Keratinocyte (primary cell): ENCODE measurements at places on chromosomes 4 and X.

DNA sequence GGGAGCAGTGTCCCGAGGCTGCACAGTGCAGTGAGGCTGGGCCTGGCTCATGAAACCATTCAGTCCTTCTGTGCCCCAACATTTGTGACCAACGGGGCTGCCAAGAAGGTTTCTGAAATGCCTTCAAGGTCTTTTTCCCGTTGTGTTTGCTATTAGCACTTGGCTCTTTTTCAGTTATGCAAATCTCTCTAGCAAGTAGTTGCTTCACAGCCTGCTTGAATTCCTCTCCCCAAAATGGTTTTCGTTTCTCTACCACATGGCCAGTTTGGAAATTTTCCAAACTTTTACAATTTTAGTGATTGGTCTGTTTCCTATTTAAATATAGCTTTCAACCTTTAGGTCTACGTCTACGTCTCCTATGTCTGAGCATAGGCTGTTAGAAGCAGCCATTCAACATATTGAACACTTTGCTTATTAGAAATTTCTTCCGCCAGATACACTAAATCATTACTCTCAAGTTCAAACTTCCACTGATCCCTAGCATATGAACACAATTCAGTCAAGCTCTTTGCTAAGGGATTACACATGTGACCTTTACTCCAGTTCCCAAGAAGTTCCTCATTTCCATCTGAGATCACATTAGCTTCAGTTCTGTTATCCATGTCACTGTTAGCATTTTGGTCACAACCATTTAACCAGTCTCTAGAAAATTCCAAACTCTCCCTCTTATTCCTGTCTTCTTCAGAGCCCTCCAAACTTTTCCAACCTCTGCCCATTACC lies 901.8 kb downstream of the GLUD2 start:
- no peak overlapping the region for H3K27ac ChIP-seq
- DNase-seq, result no peak
- H3K4me3 ChIP-seq, result no peak overlapping the region
- H3K4me1 ChIP-seq, result no peaks in the 10 kb centered on the region
- no peaks in the 10 kb centered on the region for H3K27me3 ChIP-seq

- no peak overlapping the region for H3K4me3 ChIP-seq
- no peak for DNase-seq
These were observed 957.2 kb upstream of the PRKX start for GRCh38 chrX:4670606-4671005.

DNA sequence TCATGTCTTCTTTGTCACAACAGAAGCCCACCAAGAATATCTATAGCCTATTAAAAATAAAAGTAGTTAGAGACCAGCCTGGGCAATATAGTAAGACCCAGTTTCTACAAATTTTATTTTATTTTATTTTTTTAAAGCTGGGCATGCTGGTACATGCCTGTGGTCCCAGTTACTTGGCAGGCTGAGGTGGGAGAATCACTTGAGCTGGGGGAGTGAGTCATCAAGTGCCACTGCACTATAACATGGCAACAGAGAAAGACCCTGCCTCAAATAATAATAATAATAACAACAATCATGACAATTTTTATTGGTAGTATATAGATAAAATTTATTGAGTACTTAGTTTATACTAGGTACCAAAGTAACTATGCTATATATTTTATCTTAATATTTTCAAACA lies 93.0 kb upstream of the NPFFR2 start:
- H3K27ac ChIP-seq, result no peak overlapping the region
- no peaks in the 10 kb centered on the region for H3K36me3 ChIP-seq
- H3K4me1 ChIP-seq, result no peaks in the 10 kb centered on the region
- no peak overlapping the region for H3K4me3 ChIP-seq

- H3K36me3 ChIP-seq, result no peaks in the 10 kb centered on the region
- DNase-seq, result no peak
- no peak overlapping the region for H3K27ac ChIP-seq
These were observed 729 bp downstream of the GSX2 start for GRCh38 chr4:54100595-54101189.
